ENCODE measurements at places on chromosomes 2 and 18. TPM values are rescaled to one million over a fixed set of nuclear protein-coding genes. Genes with fewer than 3 reads are reported as not detected.

MAL gene
- not detected for total RNA-seq

PLB1 gene
- total RNA-seq = 0.25 TPM

HAAO gene
- total RNA-seq = 21.0 TPM

IL36A gene
- total RNA-seq = not detected

TTN gene
- total RNA-seq = 52.7 TPM

- H3K36me3 ChIP-seq = no peaks in the 10 kb centered on the region
- peak; percentile 86 for DNase-seq
- peak overlapping the region; percentile 47 for H3K4me3 ChIP-seq
- H3K27me3 ChIP-seq = no peaks in the 10 kb centered on the region
Measured at GRCh38 chr2:242085941-242086621, 216.6 kb downstream of the RTP5 start.

GRCh38 chr2:9830685-9831410, 12.4 kb upstream of the TAF1B start:
- H3K4me3 ChIP-seq = no peak overlapping the region
- no peaks in the 10 kb centered on the region for H3K27me3 ChIP-seq
- no peaks in the 10 kb centered on the region for H3K4me1 ChIP-seq
- no peak for DNase-seq

DNA sequence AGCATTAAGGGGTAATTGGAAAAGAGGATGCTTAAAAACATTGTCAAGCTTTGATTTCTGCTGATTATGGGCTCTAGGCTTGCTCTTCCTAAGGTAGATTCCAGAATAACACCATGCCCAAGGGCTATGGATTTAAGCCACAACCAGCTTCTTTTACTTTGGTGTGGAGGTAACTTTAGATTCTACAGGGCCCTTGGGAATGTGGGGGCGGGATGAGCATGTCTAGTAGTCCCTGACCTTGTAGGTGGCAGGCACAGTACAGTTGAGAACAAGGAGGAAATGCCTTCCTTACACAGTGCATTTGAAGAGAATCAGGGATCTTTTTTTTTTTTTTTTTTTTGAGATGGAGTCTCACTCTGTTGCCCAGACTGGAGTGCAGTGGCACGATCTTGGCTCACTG, 364.2 kb downstream of the NYAP2 start:
- no peak for DNase-seq
- H3K4me3 ChIP-seq = no peak overlapping the region
- no peaks in the 10 kb centered on the region for H3K4me1 ChIP-seq
- no peak overlapping the region for H3K27ac ChIP-seq
- no peaks in the 10 kb centered on the region for H3K36me3 ChIP-seq

DNA sequence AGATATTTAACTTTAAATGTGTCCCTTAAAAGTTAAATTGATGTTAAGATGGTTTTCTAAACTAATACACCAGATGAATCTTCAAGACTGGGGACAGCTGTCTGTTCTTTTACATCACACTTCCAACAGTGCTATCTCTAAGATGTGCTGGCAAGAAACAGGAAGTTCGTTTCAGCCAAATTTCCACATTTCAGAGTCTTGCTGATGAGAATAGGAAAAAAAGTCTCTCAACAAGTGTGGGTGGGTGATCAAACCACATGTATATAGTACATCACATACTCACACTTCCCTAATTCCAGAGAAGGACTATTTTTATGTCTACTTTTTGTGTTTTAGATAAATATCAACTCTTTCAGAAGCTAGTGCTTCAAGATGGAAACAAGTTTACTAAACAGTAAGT, 1712.8 kb upstream of the TMEFF2 start:
- no peaks in the 10 kb centered on the region for H3K36me3 ChIP-seq
- H3K4me1 ChIP-seq = no peaks in the 10 kb centered on the region
- H3K27ac ChIP-seq = no peak overlapping the region
- no peaks in the 10 kb centered on the region for H3K27me3 ChIP-seq
- DNase-seq = no peak

DNA sequence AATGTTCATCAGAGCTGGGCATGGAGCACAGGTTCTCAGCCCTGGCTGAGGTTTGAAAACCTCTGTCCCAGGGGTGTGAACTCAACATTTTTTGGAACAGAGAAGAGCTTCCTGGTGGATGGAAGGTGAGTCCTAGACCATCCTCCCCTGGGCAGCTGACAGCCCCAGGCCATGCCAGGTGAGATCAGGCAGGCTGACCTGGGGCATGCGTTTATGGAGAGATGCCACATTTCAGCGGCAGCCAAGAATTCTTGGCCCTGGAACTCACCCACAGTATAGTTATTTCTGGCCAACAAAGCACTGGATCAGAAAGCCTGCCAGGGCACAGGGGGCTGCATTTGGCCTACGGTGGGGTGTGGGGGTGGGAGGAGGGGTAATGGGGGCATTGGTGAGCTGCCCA, 83.8 kb downstream of the EDAR start:
- H3K27me3 ChIP-seq = no peaks in the 10 kb centered on the region
- DNase-seq = no peak
- no peaks in the 10 kb centered on the region for H3K4me1 ChIP-seq
- H3K27ac ChIP-seq = no peak overlapping the region
- no peak overlapping the region for H3K4me3 ChIP-seq

- peaks cover 4% of the 10 kb centered on the region for H3K4me1 ChIP-seq
- H3K4me3 ChIP-seq = no peak overlapping the region
- no peaks in the 10 kb centered on the region for H3K36me3 ChIP-seq
- DNase-seq = no peak
- no peaks in the 10 kb centered on the region for H3K27me3 ChIP-seq
Measured at GRCh38 chr2:142858961-142859360, 18.5 kb upstream of the KYNU start.

DNA sequence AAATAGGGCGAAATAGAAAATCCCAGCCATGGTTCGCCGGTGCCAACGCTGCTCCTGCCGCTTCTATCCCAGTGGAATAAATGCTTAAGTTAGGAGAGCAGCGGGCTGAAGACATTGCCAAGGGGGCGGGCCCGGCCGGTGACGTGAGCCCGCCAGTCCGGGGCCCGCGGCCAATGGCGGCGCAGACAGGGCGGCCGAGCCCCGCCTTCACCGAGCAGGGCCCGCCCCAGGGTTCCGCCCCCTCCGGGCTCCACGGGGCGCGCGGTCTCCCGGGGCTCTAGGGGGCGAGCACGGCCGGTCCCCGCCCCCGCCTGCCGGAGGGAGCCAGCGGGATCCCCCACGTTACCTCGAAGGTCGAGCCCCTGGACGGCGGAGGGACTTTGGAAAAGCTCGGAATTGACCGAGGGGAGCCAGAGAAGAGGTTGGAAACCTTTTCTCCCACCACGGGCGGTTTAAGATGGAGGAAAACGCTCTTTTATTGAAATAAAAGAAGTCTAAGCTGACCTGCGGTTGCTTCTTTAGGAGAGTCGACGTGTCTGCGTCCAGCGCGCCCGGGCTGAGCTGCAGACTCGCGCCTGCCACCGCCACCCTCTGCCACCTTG, at the start of gene EPHA4:
EPHA4 (minus strand) TSS at position 86 of the 602 bp plus-strand sequence; CDS start at position 30, 56 bp downstream.
- no peaks in the 10 kb centered on the region for H3K36me3 ChIP-seq
- peaks cover 44% of the 10 kb centered on the region for H3K27me3 ChIP-seq
- H3K4me3 ChIP-seq = peak within 1 kb of the TSS; percentile 97
- DNase-seq = peak; percentile 91
- no peak within 1 kb of the TSS for H3K27ac ChIP-seq

- no peak overlapping the region for H3K27ac ChIP-seq
- no peaks in the 10 kb centered on the region for H3K4me1 ChIP-seq
- no peak for DNase-seq
- H3K36me3 ChIP-seq = no peaks in the 10 kb centered on the region
Measured at GRCh38 chr2:128545085-128545484, 226.4 kb upstream of the HS6ST1 start.

All from B cell (primary cell).